HFF-Myc (cell line): ENCODE measurements at places on chromosomes 5 and 9.
A peak's percentile ranks its signal among the peaks of the same experiment; 100 is the strongest.

GRCh38 chr5:104305602-104306001 lies 743.0 kb upstream of the NUDT12 start:
- no peak for DNase-seq

DNA sequence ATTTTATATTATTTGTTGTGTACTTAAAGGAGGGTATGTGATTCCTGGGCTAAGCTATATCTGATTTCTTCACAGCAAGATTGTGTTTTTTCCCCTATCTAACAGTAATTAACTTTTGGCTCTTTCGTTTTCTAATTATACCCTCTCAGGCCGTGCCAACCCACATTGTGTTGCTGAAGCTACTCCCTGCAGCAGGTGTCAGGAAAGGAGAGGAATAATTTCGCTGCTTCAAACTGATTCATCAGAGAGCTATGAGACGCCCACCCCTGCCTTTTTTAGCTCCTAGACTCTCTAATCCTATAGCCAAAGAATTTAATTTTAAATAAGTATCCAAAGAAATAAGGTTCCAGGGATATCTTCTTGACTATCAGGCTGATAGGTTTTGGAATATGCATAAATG lies 3.8 kb downstream of the CAVIN4 start:
- DNase-seq: no peak

GRCh38 chr9:131318231-131319085 lies 28.9 kb downstream of the PLPP7 start:
- DNase-seq: peak; percentile 41

DNA sequence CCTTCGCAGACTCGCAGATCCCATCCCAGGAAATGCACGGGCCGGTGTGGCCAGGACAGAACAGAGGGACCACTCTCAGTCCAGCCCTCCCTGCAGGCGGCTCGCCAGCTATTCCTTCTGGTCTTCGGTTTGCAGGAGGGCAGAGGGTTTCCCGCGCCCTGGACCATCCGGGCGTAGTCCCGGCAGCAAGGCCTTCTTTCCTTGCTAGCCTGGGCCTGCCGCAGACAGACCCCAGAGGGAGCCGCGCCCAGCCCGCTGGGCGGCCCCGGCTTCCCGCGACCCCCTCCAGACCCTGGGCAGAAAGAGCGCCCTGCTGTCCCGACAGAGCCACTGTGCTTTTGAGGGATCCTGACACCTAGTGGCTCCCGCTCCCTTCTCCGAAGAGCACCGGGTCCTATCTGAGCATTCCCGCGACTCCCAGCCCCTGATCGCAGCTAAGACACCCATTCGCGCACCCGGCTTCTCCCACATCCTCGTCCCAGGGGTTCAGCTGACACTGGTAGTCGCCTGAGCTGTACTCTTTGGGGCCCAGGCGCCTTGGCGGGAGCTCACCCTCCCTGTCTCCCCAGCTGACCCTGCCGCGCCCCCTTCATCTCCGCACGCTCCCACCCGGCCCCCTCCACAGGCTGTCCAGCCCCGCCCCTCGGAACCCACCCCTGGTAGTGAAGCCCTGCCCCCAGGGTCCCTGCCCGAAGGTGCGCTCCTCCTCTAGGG lies 1.1 kb downstream of the CFAP90 start:
- DNase-seq: no peak
